ENCODE measurements at places on chromosomes 3 and 15.

- DNase-seq = peak; percentile 26
These were observed 7.2 kb upstream of the SCAMP5 start for GRCh38 chr15:74988007-74988800.

DNA sequence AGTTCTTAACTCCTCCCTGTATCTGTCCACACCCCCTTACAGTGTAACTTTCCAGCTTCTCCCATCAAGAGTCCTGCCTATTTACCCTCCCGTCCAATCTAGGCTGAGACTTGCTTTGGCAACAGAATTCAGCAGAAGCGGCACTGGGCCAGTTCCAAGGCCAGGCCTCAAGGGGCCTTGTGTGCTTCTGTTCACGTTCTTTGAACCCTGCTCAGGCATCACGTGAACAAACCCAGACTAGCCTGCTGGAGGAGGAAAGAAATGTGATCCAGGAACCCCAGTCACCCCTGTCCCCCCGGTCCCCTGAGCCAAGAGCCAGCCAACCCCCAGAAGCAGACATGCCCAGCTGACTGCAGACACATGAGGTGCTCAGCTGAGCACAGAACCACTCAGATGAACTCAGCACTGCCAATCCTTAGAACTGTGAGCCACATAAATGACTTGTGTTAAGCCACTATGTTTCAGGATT is 76.1 kb upstream of the DCLK3 start:
- no peak for DNase-seq

DNA sequence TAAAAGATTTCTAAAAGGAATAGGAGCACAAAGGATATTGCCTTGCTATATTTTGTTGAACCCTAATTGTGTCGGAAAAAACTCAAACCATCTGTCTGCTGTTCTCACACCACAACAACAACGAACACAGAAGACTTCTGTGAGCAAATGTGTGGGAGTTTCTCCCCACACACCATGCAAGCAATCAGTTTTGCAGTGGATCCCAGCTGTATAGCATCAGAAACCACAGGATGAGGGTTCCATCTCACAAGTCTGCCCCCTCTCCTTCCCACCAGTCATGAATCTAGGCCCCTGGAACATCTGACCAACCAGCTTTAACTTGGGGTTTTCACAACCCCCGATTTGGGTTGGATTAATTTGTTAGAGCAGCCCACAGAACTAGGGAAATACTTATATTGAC is 91.3 kb upstream of the SLC4A7 start:
- DNase-seq = no peak

GRCh38 chr3:14678015-14678503 is 3.1 kb downstream of the C3orf20 start:
- DNase-seq = no peak

DNA sequence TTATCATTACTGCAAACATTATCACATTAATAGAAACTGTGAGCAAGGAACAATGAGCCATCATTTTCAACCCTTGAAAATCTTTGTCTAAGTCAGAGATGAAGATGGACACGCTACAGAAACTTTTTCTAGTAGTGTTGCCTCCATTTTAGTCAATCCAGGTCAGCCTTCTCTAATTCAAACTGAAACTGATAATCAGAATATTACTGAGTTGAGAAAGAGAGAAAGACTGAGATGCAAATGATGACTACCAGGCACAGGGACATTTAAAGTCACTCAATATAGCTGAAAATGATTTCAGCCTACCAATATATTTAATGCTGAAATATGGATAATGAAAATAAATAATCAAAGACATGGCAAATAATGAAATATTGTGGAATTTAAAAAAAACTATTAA is 261.4 kb downstream of the GBE1 start:
- DNase-seq = no peak

GRCh38 chr3:18018491-18019160 is 276.2 kb upstream of the TBC1D5 start:
- no peak for DNase-seq

DNA sequence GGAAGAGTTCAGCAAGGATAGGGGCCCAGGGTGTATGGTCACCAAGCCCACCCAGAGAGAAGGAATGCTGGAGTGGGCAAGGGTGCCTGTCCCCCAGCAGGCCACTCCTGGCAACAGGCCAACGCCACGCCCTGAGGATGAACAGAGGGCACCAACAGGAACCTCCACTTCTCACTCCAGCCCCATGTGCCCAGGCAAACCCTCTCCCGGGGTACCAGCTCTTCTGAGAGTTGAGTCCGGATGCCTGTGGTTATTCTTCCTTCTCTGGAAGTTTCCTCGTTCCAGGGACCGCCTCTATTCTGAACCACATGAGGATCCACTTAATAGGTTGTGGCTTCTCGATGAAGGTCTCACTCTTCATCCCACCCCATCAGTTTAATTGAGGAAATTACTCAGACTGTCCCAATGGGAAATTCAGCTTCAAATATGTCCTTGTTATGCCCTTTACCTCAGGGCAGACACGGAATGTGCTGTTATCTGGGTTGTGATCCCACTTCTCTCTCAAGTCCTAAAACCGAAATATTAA is 114.3 kb downstream of the LIPC start:
- no peak for DNase-seq

DNA sequence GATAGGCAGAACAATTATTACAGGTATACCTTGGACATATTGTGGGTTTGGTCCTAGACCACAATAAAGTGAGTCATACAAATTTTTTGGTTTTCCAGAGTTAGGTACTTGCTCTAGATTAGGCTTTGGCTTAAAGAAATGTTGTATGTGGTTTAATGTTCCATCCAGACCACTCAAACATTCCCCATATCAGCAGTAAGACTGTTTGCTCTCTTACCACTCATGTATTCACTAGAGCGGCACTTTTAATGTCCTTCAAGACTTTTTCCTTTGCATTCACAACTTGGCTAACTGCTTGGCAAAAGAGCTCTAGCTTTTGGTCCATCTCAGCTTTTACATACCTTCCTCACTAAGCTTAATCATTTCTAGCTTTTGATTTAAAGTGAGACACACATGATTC is 250.5 kb upstream of the SETMAR start:
- DNase-seq = no peak

DNA sequence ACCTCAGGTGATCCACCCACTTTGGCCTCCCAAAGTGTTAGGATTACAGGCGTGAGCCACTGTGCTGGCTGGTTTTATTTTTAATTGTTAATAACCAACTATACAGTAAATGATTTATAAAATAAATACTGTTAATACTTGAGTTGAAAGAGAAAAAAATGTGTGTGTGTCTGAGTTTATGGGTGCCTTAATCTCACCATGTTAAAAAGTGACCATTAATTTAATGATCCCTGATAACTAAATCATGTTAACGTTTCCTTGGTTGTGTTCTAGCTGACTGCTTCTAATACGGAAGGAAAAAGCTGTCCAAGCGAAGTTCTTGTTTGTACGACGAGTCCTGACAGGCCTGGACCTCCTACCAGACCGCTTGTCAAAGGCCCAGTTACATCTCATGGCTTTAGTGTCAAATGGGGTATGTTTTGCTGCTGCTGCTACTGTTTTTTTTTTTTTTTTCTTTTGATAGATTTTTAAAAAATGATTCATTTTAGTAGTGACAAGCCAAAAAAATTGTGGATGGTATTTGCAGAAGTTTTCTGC is 113.5 kb downstream of the GHSR start:
- no peak for DNase-seq

GRCh38 chr15:70582143-70582945 is 181.0 kb downstream of the UACA start:
- DNase-seq = no peak

GRCh38 chr3:197854596-197855343 is 63.7 kb downstream of the LRCH3 start:
- DNase-seq = no peak

DNA sequence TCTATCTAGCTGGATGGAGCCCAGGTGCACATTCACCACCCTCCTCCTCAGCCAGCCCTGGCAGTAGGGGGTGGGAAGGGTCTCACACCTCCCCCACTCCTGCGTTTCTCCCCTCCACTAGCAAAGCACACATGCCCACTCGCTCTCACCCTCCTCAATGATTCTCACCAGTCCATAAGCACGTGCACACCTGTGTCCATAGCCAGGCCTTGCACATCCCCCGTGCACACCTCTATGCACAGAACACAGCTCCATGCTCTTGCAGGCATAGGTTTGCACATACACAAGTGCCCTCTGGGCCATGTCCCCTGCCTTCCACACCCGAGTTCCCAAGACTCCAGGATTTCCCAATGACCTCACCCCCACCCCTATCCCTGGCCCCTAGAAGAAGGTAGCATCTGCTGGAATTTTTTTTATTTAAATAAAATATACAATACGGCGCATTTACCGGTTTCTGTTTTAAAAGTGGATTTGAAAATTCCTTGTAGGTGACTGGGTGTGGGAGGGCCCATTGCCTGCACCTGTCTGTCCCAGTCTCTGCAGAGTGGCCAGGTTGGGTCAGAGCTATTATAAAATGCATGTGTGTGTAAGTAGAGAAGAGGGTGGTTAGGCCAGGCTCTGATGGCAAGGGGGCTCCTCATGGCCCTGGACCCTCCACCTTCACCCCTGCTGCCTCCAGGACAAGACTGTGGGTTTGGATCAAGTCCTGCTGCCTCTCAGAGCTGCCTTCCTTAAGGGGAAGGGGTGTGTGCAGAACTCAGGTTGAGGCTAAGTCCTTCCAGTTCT is 49.1 kb downstream of the HCN4 start:
- no peak for DNase-seq

DNA sequence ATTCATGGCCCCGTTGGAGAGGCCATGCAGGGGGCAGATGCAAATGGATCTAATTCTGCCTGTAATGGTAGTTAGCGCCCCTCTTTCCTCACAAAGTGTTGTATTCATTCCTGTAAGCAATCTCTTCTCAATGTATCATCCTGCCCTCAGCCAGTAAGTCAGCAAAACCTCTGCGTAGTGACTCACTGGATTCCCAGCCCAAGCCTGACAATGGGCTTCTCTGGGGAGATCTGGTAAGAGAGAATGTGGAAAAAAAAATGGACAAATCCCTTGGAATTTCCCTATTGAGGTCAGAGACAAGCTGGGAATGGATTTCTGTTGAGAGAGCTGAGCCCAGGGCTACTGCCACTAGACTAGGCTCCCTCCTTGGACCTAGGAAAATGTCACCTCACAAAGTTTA is 25.4 kb downstream of the ADPGK start:
- no peak for DNase-seq

DNA sequence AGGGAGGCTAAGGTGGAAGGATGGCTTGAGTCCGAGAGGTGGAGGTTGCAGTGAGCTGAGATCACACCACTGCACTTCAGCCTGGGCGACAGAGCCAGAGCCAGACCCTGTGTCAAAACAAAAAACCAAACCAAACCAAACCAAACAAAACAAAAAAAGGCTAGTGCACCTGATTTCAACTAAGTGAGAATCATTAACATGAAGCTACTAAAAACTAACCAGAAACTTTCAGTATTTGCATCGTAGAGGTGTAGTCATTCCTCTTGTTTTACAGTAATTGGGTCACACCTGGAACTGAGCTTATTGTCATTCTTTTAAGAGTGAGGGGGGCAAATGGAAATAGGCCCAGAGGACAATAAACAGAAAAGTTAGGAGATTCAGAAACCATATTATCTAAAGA is 58.5 kb downstream of the ST6GAL1 start:
- DNase-seq = no peak

- no peak for DNase-seq
These were observed 76.6 kb downstream of the WWTR1 start for GRCh38 chr3:149581248-149581647.

Data from CMK (cell line).